ENCODE measurements at places on chromosomes 11 and 22.
A peak's percentile ranks its signal among the peaks of the same experiment; 100 is the strongest.

- no peak for DNase-seq
Measured at GRCh38 chr11:35163702-35164496, 24.9 kb downstream of the CD44 start.

- DNase-seq, result no peak
Measured at GRCh38 chr22:22171357-22172218, 73.0 kb upstream of the VPREB1 start.

DNA sequence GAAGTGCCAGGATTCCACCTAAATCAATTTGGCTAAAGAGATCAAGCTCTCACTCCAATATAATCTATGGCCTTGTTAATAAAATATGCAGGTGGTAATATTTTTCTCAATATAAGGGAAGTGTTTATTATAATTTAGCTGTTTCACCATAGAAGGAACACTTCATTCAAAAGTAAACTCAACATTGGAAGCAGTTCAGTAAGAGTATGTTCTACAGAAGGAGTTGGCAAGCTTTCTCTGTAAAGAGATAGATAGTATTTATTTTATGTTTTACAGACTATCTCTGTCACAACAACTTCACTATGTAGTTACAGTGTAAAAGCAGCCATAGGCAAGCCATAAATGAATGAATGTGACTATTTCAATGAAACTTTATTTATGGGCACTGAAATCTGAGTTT, 313.6 kb upstream of the ANO3 start:
- DNase-seq, result no peak

DNA sequence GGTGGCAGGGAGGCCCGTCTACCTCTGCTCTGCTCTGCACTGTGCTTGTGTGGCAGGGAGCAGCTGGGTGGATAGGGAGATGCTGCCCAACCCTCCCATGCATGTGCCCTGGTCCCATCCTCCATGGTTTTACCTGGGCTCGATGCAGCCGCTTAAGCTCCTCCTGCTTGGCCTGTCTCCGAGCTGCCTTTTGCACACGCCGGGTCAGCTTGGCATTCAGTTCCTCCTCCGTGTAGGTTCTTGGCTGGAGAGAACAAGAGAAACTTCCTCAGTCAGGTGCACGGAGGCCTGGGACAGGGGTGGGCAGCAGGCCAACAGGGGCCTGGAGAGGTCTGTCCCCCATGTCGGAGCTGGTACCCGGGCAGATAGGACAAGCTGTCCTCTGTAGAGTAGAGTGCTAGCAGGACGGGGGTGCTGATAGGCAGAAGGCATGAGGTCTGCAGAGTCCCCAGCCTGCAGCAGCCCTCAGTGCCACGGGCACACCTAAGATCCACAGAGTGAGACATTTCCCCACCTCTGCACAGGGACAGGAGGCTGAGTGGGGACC, 36.4 kb upstream of the BID start:
- no peak for DNase-seq

DNA sequence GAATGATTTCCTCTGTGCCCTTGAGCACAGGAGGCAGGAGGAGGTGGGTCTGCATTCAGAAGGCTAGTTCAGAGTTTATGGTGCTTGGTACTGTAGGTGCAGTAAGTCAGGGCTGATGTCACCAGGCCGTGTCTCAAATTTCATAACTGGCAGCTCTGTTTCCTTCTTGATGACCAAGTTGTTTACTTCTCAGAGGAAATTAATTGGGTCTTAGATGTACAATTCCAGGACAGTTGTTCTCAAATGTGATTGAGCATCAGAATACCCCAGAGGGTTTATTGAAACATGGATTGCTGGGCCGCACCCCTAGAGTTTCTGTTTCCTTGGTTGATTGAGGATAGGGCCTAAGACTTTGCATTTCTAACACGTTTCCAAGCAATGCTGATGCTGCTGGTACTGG, 6.2 kb downstream of the AMOTL1 start:
- no peak for DNase-seq

- no peak for DNase-seq
Measured at GRCh38 chr22:17460895-17461294, 91.6 kb downstream of the CECR2 start.

DNA sequence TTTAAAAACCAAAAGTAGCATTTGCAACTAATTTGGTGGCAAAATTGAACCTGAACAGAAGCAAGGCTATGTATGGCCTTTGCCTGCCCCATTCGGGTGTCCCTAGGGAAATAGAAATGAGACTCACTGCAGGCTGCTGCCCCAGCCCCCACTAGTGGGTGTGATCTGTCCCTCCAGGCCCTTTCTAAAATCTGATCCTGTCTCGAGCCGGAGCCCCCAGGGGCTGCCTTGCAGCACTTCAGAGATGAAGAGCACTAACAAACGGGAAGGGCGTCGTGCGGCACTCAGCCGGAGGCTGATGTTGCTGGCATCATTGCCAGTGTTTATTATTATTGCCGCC, 43.2 kb downstream of the CD82 start:
- no peak for DNase-seq

- no peak for DNase-seq
Measured at GRCh38 chr11:47375020-47375419, 3.3 kb downstream of the SPI1 start.

DNA sequence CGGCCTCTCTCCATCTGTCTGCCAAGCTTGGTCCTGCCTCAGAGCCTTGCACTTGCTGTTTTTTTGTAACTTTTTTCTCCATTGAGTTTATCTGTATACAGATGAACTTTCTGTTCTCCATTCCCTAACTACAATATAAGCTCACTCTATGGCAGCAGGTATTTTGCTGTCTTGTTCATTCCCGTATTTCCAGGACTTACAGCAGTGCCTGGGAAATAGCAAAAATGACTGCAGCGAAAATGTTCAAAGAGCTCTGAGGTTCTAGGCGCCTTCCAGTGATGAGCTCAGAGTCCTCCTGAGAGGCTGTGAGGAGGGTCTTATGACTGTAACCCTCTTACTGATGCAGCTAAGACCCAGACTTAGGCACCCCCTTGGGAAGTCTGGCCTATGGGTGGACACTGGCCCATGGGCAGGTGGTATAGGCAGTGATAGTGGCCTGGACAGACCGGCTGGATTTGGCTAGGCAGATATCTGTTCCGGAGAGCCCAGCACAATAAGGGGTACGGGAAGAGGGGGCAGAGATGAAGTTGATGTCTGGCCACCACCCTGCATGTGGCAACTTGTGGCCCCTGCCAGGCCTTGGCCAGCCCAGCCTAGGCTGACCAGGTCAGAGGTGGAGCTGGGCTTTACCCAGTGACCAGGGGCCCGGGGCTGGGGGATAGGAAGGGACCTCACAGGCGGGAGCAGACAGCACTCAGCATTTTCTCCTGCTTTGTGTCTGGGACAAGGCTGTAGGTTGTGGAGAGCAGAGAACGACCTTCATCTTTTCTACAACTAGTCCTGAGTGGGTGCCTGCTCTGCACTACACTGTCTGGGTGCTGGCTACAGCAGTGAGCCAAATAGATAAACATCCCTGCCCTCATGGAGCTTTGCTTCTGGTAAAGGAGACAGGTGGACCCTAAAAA, 4.6 kb downstream of the ATF4 start:
- no peak for DNase-seq

DNA sequence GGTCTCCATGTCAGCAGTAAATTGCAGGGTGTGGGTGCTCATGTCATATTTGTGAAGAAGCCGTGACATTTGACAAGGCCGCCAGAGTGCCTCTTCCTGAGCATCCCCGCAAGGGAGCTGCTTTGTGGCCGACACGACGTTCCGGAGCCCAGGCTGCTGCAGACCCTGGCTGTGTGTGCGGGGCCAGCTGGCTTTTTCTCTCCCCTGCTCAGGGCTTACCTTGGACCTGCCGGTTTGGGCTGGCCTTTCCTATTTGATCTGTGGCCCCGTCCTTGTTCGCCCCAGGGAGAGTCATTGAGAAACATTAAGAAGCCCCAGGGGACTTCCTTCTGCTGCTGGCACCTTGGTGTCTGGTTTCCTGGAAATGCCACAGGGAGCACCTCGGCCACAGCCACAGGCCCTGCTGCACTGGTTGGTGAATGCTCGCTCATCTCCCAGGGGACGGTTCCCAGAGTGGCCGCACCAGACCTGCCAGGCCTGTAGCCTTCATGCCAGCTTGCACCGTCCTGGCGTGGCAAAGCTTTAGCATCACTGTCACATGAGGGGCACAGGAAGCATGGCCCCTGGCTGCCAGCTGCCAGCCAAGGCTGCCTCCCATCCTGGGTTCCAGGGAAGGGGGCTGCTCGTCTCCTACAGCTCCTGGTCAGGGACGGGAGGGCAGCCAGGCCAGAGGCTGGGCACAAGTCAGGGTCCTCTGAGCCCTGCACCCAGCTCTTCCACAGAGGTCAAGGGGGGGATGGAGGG, 5.4 kb downstream of the GRK2 start:
- no peak for DNase-seq

DNA sequence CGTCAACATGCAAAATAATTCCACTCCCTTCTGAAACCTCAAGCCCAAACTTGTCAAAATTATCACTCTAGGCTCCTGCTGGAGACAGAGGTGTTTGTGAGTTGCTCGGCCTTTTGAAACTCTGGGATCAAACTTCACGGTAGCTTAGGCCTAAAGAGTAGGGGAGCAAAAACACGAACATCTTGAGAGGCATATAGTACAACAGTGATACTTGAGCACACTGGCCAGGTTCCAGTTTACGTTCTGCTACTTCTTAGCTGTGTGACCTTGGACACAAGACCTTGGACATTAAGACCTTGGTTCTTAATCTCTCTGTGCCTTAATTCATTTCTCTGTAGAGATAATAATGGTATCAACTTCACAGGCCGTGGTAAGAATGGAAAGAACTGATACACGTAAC, 123.5 kb upstream of the LMO1 start:
- no peak for DNase-seq

- no peak for DNase-seq
Measured at GRCh38 chr11:21465920-21466319, 727.0 kb upstream of the ANO5 start.

- DNase-seq, result no peak
Measured at GRCh38 chr11:116335891-116336290, 436.9 kb downstream of the BUD13 start.

DNA sequence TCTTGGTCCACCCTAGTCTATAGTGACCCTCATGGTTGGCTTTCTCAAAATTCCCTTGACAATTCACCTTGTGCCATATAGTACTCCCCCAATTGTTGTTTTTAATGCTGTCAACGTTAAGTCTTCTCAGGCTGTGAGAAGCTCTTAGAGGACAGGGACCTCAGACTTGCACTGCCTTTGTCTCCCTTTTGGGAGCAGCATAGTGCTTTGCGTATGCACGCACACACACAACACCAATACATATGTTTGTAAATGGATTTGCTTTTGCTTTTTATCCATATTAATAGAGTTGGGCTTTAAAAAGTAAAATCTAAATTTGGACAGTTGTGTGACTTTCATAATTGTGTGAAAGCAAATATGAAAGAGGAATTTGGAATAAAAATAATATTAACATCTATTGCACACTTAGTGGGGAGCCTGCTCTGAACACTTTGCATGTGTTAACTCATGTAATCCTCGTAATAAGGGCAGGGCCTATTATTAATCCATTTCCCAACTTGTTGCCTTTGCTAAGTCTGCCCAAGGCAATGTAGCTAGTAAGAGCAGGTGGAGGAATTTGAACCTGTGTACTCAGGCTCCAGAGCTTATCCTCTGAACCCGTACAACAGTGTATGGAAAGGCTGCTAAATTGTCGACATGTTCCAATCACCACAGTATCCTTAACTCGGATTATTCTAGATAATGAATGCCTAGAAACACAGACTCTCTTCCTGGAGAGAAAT, 257.7 kb upstream of the NARS2 start:
- no peak for DNase-seq

GRCh38 chr22:22087854-22088657, 105.5 kb upstream of the TOP3B start:
- no peak for DNase-seq

- no peak for DNase-seq
Measured at GRCh38 chr11:43823851-43824250, 56.8 kb upstream of the ALKBH3 start.

DNA sequence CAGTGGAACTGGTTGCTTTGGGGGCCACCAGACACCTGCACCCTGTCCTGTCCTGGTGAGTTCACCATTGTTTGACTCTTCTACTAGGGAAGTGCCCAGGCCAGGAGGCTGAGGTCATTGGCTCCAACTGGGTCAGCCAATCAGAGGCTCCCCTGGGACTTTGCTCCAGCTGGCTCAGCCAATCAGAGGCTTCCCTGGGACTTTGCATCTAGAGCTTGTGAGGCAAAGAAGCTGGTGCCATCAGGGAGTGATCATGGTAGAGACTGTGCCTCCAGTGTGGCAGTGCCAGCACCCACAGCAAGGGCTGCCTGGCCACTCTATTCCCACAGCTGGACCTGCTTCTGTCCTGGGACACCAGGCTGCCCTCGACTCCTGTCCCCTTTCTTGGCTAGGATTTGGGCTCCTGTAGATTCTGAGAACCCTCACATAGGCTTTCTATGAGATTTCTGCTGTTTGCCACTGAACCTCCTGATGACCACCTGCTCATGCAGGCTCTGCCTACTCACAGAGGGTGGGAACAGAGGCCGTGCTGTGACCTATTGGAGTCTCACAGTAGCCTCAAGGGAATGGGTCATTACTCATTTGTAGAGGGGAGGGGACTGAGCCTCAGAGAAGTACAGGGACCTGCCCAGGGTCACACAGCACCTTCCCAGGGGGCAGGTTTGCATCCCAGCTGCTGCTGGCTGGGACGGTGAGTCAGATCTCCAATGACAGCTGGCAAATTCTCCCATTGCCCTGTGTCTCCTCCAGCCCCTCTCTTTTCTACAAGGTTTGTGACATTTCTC, 59.2 kb upstream of the SHISAL1 start:
- DNase-seq, result no peak

DNA sequence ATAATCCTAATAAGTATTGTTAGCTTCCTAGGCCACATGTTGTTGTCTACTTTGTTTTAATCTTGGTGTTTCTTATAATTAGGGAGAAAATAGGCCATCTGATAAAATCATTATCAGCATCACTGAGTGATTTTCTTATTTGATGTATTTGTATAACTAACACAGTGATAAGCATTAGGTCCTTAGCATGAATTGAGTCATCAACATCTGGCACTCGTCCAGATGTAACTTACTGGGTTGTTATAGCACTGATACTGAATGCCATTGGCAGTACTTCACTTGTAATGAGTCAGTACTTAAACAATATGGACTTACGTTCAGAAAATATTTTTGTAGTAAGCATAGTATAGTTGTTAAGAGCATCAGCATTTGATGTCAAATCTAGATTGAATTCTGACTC, 16.2 kb downstream of the API5 start:
- DNase-seq, result peak; percentile 87

- DNase-seq, result peak; percentile 24
Measured at GRCh38 chr22:27336151-27337090, 465.1 kb downstream of the MN1 start.

- no peak for DNase-seq
Measured at GRCh38 chr22:46001046-46001425, 24.1 kb upstream of the WNT7B start.

DNA sequence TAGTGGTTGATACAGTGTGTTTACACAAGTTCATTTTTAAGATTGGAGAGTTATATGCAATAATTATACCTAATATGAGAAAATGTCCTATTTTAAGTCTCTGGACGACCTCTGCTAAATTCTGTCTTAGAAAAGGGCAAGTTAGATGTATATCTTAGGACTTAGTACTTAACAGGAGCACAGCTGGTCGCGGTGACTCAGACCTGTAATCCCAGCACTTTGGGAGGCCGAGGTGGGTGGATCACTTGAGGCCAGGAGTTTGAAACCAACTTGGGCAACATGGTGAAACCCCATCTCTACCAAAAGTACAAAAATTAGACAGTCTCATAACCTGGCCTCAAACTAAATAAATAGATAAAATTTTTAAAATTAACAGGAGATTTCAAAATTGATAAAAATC, 27.2 kb downstream of the BSX start:
- DNase-seq, result no peak
